ENCODE measurements at places on chromosomes 5 and 9.
A peak's percentile ranks its signal among the peaks of the same experiment; 100 is the strongest.

GRCh38 chr5:109935833-109936490 lies 246.2 kb downstream of the MAN2A1 start:
- no peaks in the 10 kb centered on the region for H3K36me3 ChIP-seq
- H3K4me3 ChIP-seq: no peak overlapping the region
- no peaks in the 10 kb centered on the region for H3K4me1 ChIP-seq
- DNase-seq: no peak

- peaks cover 5% of the 10 kb centered on the region for H3K4me1 ChIP-seq
- H3K4me3 ChIP-seq: no peak overlapping the region
- no peak for DNase-seq
- no peaks in the 10 kb centered on the region for H3K27me3 ChIP-seq
- H3K36me3 ChIP-seq: no peaks in the 10 kb centered on the region
These were observed 90.2 kb downstream of the TLE4 start for GRCh38 chr9:79661886-79662536.

GRCh38 chr5:156314416-156314815 lies 12.5 kb upstream of the SGCD start:
- no peak overlapping the region for H3K27ac ChIP-seq
- no peaks in the 10 kb centered on the region for H3K27me3 ChIP-seq
- H3K4me3 ChIP-seq: no peak overlapping the region
- H3K4me1 ChIP-seq: no peaks in the 10 kb centered on the region

DNA sequence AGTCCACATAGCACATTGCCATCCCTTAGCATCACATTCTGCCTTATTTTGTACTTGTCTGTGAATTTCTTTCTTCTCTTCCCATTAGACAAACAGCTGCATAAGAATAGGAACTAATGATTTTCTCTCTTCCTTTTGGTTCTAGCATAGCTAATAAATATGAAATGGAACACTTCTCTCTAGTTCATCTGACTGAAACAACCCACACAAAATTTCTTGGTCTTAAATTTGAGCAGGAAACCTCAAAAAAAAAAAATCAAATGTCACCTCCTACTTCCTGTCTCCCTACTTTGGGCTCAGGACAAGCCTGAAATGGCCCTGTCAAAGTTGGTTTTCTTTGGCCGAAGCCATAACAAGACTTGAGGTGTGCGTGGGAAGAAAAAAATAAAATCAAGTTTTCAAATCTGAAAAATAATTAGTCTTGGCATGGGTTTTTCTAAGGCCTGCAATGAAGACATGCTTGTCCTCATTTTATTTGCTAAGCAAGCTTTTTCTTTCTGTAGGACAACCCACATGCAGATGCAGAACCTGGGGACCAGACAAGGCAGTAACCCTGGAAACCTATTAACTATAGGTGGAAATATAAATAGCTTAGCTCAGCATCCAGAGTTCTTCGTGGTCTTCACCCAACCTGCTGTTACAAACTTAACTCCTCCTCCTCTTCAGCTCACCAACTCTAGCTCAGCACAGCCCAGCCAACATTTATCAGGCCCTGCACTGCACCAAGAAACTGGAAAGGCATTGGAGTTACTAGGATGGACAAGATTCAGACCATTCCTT lies 523.5 kb upstream of the KLF4 start:
- H3K4me1 ChIP-seq: no peaks in the 10 kb centered on the region
- H3K4me3 ChIP-seq: no peak overlapping the region
- no peaks in the 10 kb centered on the region for H3K36me3 ChIP-seq
- no peaks in the 10 kb centered on the region for H3K27me3 ChIP-seq
- H3K27ac ChIP-seq: no peak overlapping the region

GRCh38 chr5:93930098-93930497 lies 188.7 kb upstream of the POU5F2 start:
- no peak overlapping the region for H3K27ac ChIP-seq
- H3K4me1 ChIP-seq: no peaks in the 10 kb centered on the region
- no peak overlapping the region for H3K4me3 ChIP-seq
- H3K27me3 ChIP-seq: no peaks in the 10 kb centered on the region
- DNase-seq: no peak

- H3K4me3 ChIP-seq: no peak overlapping the region
- H3K4me1 ChIP-seq: peaks cover 8% of the 10 kb centered on the region
- no peaks in the 10 kb centered on the region for H3K27me3 ChIP-seq
- H3K36me3 ChIP-seq: no peaks in the 10 kb centered on the region
- no peak overlapping the region for H3K27ac ChIP-seq
- no peak for DNase-seq
These were observed 47.9 kb downstream of the MFAP3 start for GRCh38 chr5:154086641-154087040.

GRCh38 chr9:122314165-122314564 lies 49.5 kb downstream of the MRRF start:
- no peaks in the 10 kb centered on the region for H3K4me1 ChIP-seq
- H3K36me3 ChIP-seq: peaks cover 39% of the 10 kb centered on the region
- H3K27me3 ChIP-seq: no peaks in the 10 kb centered on the region
- H3K27ac ChIP-seq: no peak overlapping the region
- no peak for DNase-seq

DNA sequence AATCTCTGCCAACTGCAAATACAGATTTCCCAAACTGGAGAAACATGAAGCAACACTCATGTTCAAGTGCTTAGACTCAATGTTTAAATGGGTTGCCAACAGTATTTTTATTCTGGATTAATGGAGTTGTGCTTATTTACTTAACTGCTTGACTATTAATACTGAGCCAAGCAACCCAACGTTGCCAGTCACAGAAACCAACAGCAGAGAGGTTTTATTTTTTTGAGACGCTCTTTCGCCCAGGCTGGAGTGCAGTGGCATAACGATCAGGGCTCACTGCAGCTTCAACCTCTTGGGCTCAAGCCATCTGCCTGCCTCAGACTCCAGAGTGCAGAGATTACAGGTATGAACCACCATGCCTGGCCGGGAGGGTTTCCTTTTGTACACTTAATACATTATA lies 8.5 kb upstream of the TMEM268 start:
- H3K27ac ChIP-seq: peak overlapping the region; percentile 48
- H3K4me3 ChIP-seq: no peak overlapping the region
- peaks cover 6% of the 10 kb centered on the region for H3K36me3 ChIP-seq

GRCh38 chr9:137320555-137321384 lies 18.7 kb upstream of the NRARP start:
- H3K36me3 ChIP-seq: no peaks in the 10 kb centered on the region
- no peaks in the 10 kb centered on the region for H3K27me3 ChIP-seq
- H3K27ac ChIP-seq: peak overlapping the region; percentile 82
- H3K4me1 ChIP-seq: no peaks in the 10 kb centered on the region
- DNase-seq: peak; percentile 80
- H3K4me3 ChIP-seq: no peak overlapping the region
